ENCODE measurements at places on chromosomes 4 and X.
A peak's percentile ranks its signal among the peaks of the same experiment; 100 is the strongest.

GRCh38 chr4:17500574-17500973 lies 11.3 kb downstream of the QDPR start:
- DNase-seq, result no peak

DNA sequence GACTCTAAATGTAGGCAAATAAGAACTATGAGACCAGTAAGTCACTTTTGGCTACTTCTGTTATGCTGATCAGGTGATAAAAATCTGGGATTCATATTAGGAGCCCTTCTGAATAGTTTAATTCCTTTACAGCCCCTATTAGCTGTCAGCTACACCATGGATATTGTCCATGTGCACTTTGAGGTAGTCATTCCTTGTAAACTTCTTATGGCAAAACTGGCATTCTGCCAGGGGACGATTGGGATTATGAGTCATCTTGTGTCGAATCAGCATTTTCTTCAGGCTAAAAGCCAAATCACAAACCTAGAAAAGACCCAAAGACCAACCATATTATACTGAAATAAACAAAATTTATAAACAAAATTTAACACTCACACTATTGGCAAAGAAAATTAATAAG lies 227.6 kb downstream of the PRDM5 start:
- DNase-seq, result peak; percentile 34

DNA sequence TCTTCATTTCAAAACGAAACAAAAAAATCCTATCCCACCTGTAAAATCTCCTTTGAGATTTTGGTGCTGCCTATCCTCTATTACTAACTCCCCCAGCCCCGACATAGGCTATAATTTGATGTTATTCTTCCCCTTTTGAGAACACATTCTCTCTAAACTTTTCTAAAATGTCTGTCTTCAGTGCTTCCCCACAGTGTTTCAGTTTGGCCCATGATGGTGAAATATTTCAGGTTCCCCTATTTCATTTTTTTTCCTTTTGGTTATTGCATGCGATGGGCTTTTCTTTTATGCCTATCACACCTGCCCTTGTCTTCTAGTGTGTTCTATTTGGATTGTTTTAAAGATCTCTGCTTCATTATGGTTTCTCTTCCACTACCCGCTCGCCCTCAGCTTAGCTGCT lies 14.7 kb downstream of the BCORL1 start:
- no peak for DNase-seq

- DNase-seq, result peak; percentile 89
Measured at GRCh38 chr4:82898322-82899243, 2.0 kb upstream of the THAP9 start.

DNA sequence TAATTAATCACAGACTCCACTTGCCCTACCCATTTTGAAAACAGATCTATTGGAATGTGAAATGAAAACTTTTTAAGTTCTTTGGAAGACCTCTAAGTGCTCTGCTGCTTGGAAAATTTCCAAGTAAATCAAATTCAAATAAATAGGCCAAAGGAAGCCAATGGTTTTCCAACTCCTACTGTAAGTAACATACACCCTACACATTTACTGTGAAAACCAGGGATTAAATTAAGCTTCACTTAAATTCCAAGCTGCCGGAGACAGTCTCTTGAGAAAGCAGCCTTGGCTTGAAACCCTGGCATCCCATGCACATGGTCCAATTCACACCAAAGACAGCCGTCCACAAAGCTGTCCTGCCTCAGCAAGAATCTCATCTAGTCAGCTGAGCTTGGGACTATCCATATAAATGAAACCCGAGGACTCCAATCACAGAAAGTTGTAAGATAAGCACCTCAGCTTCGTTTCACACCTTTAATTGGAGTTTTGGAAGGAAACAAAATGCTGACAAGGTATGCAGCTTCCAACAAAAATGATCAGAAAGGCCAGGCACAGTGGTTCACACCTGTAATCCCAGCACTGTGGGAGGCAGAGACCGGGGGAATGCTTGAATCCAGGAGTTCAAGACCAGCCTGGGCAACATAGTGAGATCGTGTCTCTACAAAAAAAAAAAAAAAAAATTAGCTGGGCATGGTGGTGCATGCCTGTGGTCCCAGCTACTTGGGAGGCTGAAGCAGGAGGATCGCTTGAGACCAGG lies 88.6 kb downstream of the APBB2 start:
- DNase-seq, result no peak

- DNase-seq, result no peak
Measured at GRCh38 chrX:153450949-153451277, 5.1 kb upstream of the TREX2 start.

- no peak for DNase-seq
Measured at GRCh38 chr4:22597471-22597870, 81.6 kb upstream of the ADGRA3 start.

DNA sequence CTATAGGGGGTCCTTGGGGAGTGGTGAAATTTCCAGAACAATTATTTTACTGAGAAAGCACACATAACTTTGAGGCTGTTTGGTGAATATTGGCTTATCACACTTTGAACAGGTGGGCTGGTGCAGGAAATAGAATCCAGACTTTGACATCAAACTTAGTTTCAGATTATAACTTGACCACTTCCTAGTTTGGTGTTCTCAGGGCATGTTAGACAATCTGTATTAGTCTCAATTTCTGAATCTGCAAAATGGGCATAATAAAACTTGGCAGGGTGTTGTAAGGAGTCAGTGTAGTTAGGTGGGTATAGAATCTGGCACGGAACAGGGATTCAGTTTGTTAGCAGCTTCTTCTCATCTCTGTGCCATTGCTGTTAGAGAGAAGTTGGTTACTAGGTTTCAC lies 43.3 kb upstream of the MBNL3 start:
- DNase-seq, result no peak

GRCh38 chrX:136291824-136292223 lies 8.9 kb upstream of the ADGRG4 start:
- no peak for DNase-seq

DNA sequence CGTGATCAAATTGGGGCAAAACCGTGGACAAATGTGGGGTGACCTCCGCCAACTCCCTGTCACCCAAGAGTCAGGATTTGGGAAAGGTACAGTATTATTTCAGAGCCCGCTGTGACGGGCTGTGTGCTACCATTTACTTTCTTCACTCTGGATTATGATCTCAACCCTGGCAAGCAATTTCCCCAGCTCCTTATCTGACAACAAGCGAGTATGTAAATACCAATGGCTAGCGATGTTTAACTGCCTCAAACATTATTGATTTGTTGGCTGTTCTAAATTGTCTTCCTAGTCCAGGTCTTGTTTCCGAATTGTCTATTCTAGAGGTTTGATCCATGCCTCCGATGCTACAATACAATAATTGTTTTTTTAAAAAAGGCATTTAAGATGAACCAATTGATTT lies 17.7 kb upstream of the PITX2 start:
- no peak for DNase-seq
